ENCODE measurements at places on chromosomes 6 and 20.

- no peak for DNase-seq
Measured at GRCh38 chr20:41702647-41703046, 84.5 kb upstream of the CHD6 start.

GRCh38 chr6:11810039-11810541 is 31.5 kb upstream of the ADTRP start:
- no peak for DNase-seq

GRCh38 chr6:136625293-136625692 is 75.1 kb upstream of the MAP7 start:
- no peak for DNase-seq

DNA sequence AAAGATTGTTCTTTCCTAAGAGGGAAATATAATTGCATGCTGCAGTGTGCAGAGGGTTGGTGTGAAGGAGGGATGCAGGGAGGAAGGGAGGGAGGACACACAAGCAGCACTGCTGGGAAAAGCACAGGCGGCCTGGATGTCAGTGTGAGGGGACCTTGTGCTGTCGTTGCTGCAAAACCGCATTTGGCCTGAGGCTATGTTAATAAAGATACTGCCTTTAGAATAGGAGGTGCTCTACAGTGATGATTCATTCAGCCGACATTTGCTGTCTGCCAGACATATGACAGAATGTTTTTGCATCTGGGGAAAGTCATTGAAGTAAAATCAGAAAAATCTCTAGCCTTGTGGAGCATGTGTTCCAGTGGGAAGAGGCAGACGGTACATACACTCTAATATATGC is 50.5 kb upstream of the TRIM26 start:
- DNase-seq: no peak

- no peak for DNase-seq
Measured at GRCh38 chr20:48717095-48717672, 110.6 kb downstream of the PREX1 start.

- DNase-seq: no peak
Measured at GRCh38 chr20:13857961-13858360, 73.1 kb downstream of the NDUFAF5 start.
